ENCODE measurements at places on chromosomes 4 and X. TPM values are rescaled to one million over a fixed set of nuclear protein-coding genes. Genes with fewer than 3 reads are reported as not detected.

DNA sequence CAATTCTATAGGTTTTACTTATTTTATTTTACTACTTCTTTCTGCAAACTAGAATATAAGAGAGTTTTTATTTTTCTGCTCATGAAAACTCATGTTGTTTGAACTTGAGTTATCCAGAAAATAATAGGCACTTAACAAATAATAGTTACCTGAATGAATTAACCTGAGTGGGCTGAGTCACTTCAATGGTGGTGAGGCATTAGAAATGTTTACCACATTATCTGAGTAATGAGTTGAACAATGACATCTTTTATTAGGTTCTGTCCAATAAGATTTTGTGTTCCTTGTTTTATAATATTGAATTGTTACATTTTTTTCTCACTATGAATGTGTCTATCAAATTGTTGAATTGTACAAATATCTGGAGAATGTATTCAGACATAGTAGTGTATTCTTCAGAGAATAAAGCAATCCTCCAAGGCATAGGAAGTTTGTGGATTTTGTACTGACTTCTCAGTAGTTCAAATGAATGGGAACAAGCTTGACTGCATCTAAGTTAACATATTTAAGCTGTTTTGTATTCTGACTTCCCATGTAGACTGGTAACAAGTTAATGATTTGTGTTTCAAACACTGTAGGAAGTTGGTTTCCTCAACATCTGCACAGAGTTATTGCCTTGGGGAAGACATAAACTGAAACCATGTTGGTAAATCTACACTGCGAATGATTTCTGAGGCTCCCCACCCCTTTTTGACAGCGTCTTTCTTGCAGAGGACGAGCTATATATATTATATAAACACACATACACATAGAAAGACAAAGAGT, 1808.9 kb upstream of the TENM3 start:
- no peaks in the 10 kb centered on the region for H3K27me3 ChIP-seq
- no peaks in the 10 kb centered on the region for H3K36me3 ChIP-seq
- H3K4me3 ChIP-seq = no peak overlapping the region
- no peak overlapping the region for H3K27ac ChIP-seq

GRCh38 chrX:19627533-19627932, 112.2 kb upstream of the MAP3K15 start:
- no peak overlapping the region for H3K4me3 ChIP-seq
- peaks cover 6% of the 10 kb centered on the region for H3K4me1 ChIP-seq
- H3K36me3 ChIP-seq = no peaks in the 10 kb centered on the region
- H3K27me3 ChIP-seq = no peaks in the 10 kb centered on the region

Gene SORCS2
- not detected for total RNA-seq

GRCh38 chr4:26124753-26125321, 196.0 kb upstream of the RBPJ start:
- no peaks in the 10 kb centered on the region for H3K4me1 ChIP-seq
- H3K27ac ChIP-seq = no peak overlapping the region

Gene FAM13A
- 1.4 TPM for total RNA-seq

- no peak overlapping the region for H3K4me3 ChIP-seq
- H3K27me3 ChIP-seq = no peaks in the 10 kb centered on the region
- no peaks in the 10 kb centered on the region for H3K36me3 ChIP-seq
- H3K4me1 ChIP-seq = no peaks in the 10 kb centered on the region
- DNase-seq = no peak
These were observed 96.0 kb downstream of the TENM3 start for GRCh38 chr4:182339221-182339641.

- DNase-seq = no peak
- no peaks in the 10 kb centered on the region for H3K4me1 ChIP-seq
These were observed 189.5 kb upstream of the ANKRD50 start for GRCh38 chr4:124902001-124902515.

- no peak overlapping the region for H3K27ac ChIP-seq
- DNase-seq = no peak
- no peak overlapping the region for H3K4me3 ChIP-seq
These were observed 419.4 kb downstream of the CENPC start for GRCh38 chr4:67125636-67126514.

DNA sequence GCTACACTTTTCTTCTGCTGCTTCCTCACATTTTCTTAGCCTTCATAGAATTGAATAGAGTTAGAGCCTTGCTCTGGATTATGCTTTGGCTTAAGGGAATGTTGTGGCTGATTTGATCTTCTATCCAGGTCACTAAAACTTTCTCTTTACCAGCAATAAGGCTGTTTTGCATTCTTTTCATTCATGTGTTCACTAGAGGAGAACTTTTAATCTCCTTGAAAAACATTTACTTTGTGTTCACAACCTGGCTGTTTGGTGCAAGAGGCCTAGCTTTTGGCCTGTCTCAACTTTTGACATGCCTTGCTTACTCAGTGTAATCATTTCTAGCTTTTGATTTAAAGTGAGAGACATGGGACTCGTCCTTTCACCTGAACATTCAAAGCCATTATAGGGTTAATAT, 87.7 kb upstream of the RAB40AL start:
- H3K4me3 ChIP-seq = no peak overlapping the region
- H3K4me1 ChIP-seq = no peaks in the 10 kb centered on the region
- no peak for DNase-seq

DNA sequence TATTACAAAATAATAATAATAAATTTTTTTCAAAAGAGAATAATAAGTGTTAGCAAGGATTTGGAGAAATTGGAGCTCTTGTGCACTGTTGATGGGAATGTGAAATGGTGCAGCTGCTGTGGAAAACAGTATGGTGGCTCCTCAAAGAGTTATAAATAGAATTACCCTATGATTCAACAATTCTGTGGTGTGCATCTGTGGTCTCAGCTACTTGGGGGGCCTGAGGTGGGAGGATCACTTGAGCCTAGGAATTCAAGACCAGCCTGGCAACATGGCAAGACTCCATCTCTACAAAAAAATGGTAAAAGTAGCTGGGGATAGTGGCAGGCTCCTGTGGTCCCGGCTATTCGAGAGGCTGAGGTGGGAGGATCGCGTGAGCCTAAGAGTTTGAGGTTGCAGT, 19.6 kb downstream of the MND1 start:
- H3K36me3 ChIP-seq = no peaks in the 10 kb centered on the region
- H3K27me3 ChIP-seq = no peaks in the 10 kb centered on the region
- no peak overlapping the region for H3K4me3 ChIP-seq
- no peak overlapping the region for H3K27ac ChIP-seq
- DNase-seq = no peak
- no peaks in the 10 kb centered on the region for H3K4me1 ChIP-seq

DNA sequence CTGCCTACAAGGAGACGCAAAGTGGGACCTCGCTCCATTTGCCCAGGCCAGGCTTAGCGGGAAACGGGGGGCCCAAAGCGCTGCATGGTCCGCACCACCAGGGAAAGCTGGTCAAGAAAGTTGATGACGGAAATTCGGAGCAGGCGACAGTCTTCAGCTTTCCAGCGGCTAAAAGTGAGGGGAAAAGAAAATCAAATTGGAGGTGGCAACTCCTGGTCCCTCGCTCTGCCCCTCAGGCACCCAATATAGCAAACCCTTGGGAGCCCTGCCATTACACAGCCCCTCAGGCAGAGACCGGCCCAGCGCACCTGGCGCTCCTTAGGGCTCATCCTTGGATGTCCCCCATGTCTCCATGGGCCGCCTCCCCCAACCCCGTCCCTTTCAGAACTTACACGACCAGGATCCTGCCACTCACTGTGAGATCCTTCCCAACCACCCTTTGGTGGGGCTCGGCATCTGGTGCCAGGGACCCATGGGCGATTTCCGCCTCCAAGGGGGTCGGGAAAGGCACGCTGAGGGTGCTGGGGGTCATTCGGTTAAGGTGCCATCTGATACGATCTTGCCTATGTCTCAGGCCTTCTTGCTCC, 1.1 kb downstream of the LAGE3 start:
- H3K36me3 ChIP-seq = no peaks in the 10 kb centered on the region
- H3K4me3 ChIP-seq = peak overlapping the region; percentile 19
- H3K27ac ChIP-seq = peak overlapping the region; percentile 24
- no peaks in the 10 kb centered on the region for H3K27me3 ChIP-seq
- DNase-seq = no peak

DNA sequence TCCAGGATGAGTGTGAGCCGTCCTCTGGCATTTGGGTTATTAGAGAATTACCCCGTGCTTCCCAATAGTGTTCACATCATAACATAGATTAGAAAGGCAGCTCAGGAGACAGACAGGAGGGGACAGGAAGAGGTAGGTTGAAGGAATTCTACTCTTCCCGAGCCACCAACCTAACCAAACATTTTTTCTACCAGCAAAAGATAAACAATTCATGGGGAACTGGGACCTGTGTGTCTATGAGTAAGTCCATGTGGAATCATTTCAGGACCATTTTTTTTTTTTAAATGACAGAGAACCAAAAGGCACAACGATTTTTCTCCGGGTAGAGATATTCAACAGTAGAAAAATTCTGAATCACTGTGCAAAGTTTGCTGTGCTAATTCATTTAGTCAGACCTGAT, 174.2 kb upstream of the ETNPPL start:
- H3K4me3 ChIP-seq = no peak overlapping the region
- H3K4me1 ChIP-seq = no peaks in the 10 kb centered on the region
- no peaks in the 10 kb centered on the region for H3K36me3 ChIP-seq

- no peaks in the 10 kb centered on the region for H3K36me3 ChIP-seq
- no peak overlapping the region for H3K27ac ChIP-seq
- H3K4me1 ChIP-seq = no peaks in the 10 kb centered on the region
- no peak overlapping the region for H3K4me3 ChIP-seq
These were observed 51.6 kb upstream of the BLTP1 start for GRCh38 chr4:122100508-122100907.

Gene TRIML2
- not detected for total RNA-seq

DNA sequence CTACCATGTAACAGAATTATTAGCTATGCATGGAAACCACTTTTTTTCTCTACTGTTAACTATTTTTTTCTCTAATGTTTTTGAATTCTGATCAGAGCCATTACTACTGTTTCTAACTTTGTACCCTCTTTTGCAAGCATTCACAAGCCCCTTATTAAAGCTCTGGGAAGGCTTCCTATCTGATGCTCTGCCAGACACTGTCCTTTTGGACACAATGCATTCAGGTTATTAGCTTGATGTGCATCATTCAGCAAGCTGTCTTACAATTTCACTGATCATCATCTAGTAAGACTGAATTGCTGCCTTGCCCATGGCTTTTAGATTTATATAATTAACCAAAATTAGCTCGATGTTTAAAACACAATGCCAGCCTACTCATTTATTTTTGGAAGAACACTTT, 155.1 kb downstream of the NR3C2 start:
- H3K36me3 ChIP-seq = no peaks in the 10 kb centered on the region
- DNase-seq = no peak
- no peak overlapping the region for H3K4me3 ChIP-seq

GRCh38 chr4:22434895-22435294, 81.0 kb downstream of the ADGRA3 start:
- no peak overlapping the region for H3K4me3 ChIP-seq
- H3K27me3 ChIP-seq = no peaks in the 10 kb centered on the region
- DNase-seq = no peak
- no peak overlapping the region for H3K27ac ChIP-seq
- no peaks in the 10 kb centered on the region for H3K36me3 ChIP-seq
- no peaks in the 10 kb centered on the region for H3K4me1 ChIP-seq

DNA sequence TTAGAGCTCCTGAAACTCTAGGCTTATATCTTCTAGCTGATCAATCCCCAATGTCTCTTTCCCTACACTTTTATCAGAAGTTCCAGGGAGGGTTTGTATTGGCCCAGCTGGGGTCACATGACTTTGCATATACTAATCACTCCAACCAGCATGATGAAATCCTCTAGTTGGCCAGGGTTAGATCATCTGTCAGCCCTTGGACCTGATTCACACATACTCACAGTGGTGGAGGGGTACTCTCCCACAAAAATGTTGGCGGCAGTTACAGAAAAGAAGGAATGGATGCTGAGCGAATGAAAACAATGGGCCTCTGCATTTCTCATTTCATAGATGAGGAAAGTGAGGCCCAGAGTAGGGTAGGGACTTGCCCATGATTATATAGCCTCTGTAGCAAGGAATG, 151.1 kb downstream of the PJA1 start:
- no peak overlapping the region for H3K4me3 ChIP-seq
- no peak for DNase-seq
- H3K27ac ChIP-seq = no peak overlapping the region

GRCh38 chr4:13302876-13303275, 181.3 kb downstream of the RAB28 start:
- no peaks in the 10 kb centered on the region for H3K36me3 ChIP-seq
- no peak for DNase-seq
- no peaks in the 10 kb centered on the region for H3K27me3 ChIP-seq

- no peaks in the 10 kb centered on the region for H3K27me3 ChIP-seq
- H3K27ac ChIP-seq = no peak overlapping the region
- no peak overlapping the region for H3K4me3 ChIP-seq
- peaks cover 3% of the 10 kb centered on the region for H3K36me3 ChIP-seq
- no peak for DNase-seq
These were observed 33.2 kb downstream of the CEP44 start for GRCh38 chr4:174316954-174317353.

GRCh38 chr4:174389439-174389838, 105.7 kb downstream of the CEP44 start:
- H3K27me3 ChIP-seq = no peaks in the 10 kb centered on the region
- no peaks in the 10 kb centered on the region for H3K36me3 ChIP-seq
- no peaks in the 10 kb centered on the region for H3K4me1 ChIP-seq
- H3K27ac ChIP-seq = no peak overlapping the region
- H3K4me3 ChIP-seq = no peak overlapping the region

DNA sequence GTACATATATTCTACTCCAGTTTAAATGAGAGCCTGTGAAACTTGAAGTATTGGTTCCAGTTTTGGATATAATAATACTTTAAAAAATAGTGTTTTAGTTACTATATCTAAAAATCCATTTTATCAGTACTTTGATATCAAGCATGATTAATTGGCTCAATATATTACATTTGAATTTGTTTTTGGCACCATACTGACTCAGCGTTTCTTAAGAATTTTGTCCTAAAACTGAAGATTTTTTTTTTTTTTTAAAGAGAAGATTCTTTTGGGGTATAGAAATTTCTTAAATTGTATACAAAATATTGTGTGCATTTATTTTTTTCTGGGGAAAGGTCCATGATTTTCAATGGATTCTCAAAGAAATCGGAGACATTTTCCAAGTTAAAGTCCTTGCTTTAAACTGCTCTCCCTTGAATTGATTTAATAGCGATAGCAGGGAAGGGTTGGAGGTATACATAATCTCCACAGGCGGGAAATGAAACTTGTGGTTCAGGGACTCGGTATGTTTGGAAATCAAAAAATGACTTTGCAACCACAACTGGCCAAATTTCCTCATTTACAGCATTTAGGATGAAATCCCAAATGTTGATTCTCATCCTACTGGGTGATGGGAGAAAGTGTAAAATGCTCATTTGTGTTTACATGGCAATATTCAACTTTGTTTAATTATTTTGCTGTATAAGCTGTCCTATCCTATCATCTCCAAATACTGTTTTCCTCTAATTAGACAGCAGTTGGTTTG, 62.3 kb downstream of the TMA16 start:
- H3K27ac ChIP-seq = no peak overlapping the region
- H3K36me3 ChIP-seq = no peaks in the 10 kb centered on the region
- DNase-seq = no peak
- no peaks in the 10 kb centered on the region for H3K27me3 ChIP-seq
- peaks cover 21% of the 10 kb centered on the region for H3K4me1 ChIP-seq

GRCh38 chr4:53480909-53481308, 103.5 kb downstream of the FIP1L1 start:
- H3K27ac ChIP-seq = no peak overlapping the region
- H3K36me3 ChIP-seq = no peaks in the 10 kb centered on the region
- no peak overlapping the region for H3K4me3 ChIP-seq
- no peaks in the 10 kb centered on the region for H3K4me1 ChIP-seq
- no peak for DNase-seq

- H3K36me3 ChIP-seq = no peaks in the 10 kb centered on the region
- H3K4me1 ChIP-seq = no peaks in the 10 kb centered on the region
- H3K27ac ChIP-seq = no peak overlapping the region
These were observed 5.8 kb downstream of the ITM2A start for GRCh38 chrX:79361192-79361870.

GRCh38 chr4:159158985-159159384, 56.1 kb downstream of the RAPGEF2 start:
- H3K36me3 ChIP-seq = no peaks in the 10 kb centered on the region
- no peak overlapping the region for H3K4me3 ChIP-seq
- no peaks in the 10 kb centered on the region for H3K27me3 ChIP-seq
- no peak overlapping the region for H3K27ac ChIP-seq
- no peaks in the 10 kb centered on the region for H3K4me1 ChIP-seq

Data from CD8-positive, alpha-beta memory T cell (primary cell).